Pulmonary artery endothelial cell (primary cell): ENCODE measurements at places on chromosomes 7 and 10.

DNA sequence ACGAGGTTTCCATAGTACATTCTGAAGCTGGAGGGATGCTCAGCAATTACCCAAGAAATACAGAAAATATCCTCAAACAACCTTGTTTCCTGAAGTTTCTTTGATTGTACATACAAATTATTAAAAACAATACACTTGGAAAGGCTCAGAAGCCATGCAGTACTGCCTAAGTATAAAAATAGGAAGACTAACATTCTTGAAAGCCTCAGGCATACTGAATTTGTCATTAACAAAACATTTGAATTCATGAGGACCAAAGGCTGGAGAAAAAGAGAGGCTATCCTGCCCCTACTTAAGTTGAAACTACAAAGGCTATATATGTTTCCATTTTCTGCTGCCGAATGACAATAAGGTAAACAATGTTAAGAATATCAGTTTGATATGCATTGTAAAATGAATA is 54.3 kb upstream of the SGCE start:
- DNase-seq, result no peak

DNA sequence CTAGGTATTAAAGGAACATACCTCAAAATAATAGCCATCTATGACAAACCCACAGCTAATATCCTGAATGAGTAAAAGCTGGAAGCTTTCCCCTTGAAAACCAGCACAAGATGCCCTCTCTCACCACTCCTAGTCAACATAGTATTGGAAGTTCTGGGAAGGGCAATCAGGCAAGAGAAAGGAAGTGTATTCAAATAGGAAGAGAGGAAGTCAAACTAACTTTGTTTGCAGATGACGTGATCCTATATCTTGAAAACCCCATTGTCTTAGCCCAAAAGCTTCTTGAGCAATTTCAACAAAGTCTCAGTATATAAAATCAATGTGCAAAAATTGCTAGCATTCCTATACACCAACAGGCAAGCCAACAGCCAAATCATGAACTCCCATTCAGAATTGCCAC is 131.3 kb downstream of the FANK1 start:
- no peak for DNase-seq

DNA sequence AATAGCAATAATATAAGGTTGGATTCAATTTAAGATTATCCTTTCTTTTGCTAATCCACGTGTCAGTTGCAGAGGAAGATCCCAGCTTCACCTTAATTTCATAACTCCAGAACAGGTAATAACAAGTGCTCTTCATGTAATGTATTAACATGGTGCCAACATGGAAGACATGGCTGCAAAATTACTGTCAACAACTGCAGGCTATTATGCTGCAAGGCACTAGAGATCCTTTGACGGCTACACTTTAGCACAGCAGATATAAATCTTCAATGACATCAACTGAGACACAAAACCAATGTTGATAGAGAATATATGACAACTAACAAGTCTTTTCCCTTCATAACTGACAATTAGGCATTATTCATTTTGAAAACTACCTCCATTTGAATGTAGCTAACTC is 96.1 kb downstream of the RNF133 start:
- no peak for DNase-seq

DNA sequence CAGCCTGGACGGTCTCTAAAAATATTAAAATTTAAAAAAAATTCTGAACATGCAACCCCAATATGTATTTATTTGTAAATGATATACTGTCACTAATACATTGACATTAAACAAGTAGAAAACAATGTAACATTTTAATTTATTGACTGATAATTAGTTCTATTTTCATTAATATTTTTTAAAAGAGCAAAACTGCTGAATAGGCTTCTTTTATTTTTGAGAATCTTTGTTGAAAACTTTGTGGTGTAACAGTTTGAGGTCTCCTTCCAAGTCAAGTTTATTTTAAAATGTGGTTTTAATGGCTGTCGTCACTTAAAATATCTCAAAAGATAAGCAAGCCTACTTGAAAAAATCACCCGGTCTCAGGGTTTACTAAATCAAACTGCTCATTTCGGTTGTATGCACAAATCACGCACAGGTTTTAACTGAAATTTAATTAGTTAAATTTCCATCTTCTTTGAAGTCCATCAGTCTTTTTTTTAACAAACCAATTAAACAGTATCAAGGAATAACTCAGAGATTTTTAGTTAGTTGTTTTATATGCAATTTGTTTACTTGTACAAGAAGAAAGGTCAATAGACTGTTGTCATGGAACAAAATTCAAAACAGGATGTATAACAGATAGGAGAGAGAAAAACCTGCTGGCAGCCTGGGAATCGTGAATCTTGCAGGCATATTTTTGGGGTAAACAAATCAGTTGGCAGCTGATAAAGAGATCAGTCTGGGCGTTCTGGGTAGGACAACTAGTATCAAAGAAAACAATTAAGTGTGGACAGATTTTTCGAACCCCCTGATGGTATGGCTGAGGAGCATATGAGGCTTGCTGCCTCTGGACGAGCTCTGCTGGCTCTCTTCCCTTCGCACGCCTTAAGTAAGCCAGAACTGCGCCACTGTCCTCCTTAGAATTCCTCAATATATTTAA is 9.7 kb upstream of the EDRF1 start:
- DNase-seq, result no peak

GRCh38 chr10:19918794-19919193 is 102.6 kb downstream of the PLXDC2 start:
- DNase-seq, result no peak

DNA sequence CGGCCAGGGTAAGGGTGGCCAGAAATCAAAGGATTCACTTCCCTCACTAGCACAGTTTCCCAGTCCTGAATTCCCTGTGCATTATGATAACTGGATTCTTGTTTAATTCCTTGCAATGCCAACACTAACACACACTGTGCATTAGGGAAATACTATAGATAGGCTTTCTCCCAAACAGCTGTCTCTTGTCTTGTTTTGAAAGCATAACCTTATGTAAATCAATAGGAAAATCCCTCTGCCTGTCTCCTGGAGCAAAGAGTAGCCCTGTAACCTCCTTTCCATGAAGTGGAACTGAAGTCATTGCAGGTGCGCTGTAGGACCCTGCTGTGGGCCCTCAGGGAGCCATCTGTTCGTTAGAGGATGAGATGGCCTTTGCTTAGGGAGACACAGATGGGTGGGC is 82.8 kb upstream of the FAM171A1 start:
- DNase-seq, result no peak

DNA sequence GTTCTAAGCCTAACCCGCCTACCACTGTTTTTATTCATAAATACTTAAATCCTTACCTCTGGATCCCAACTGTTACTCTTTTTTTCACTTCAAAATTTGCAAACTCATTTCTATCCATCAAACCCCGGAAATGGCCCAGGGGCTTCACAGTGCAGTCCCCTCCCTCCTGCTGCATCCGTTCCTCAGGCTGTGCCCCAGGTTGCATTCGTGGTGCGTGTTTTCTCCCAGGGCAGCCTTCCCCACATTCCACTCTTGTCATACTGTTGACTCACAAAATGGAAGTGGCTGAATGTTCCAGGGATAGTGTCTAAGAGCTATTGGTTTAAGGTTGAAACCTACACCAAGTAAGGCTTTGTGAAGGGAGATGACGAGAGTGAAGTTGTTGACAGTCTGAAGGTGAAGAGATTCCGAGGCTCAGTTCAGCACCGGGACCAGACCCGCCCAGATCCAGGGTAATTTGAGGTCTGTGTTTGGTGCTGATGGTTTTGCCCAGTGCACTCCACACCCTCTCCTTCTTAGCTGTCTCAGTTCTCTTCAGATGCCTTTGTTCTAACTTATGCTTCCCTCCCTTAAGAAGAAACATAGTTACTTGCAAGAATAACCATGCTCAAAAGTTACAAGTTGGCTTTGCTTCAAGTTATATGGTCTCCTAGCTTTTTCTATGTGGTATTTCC is 7.7 kb downstream of the INSIG1 start:
- DNase-seq, result no peak

GRCh38 chr10:100727808-100728207 is 17.6 kb upstream of the PAX2 start:
- DNase-seq, result no peak

GRCh38 chr7:40194745-40195144 is 59.9 kb downstream of the SUGCT start:
- no peak for DNase-seq

- DNase-seq, result no peak
These were observed 3.6 kb downstream of the ZEB1 start for GRCh38 chr10:31322647-31323046.

- DNase-seq, result no peak
These were observed 17.5 kb downstream of the HKDC1 start for GRCh38 chr10:69237528-69238159.

DNA sequence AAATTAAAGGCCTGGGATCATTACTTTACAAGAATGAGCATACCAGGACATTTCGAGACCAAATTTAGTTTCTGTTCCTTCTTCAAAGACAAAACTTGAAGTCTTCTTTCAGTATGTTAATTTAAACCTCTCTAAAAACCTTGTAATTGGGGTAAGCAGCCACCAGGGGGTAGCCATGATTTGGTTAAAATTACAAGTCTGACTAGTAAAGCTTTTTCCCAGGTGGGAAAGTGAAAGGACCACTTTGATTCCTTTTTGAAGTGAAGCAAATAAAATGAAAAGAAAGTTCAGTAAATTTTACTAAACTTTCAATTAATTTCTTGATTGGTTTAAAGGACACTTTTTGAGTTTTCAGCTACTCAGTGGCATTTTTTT is 294.3 kb downstream of the BBS9 start:
- DNase-seq, result no peak

- no peak for DNase-seq
These were observed 29.1 kb downstream of the NUDCD3 start for GRCh38 chr7:44461387-44461786.

DNA sequence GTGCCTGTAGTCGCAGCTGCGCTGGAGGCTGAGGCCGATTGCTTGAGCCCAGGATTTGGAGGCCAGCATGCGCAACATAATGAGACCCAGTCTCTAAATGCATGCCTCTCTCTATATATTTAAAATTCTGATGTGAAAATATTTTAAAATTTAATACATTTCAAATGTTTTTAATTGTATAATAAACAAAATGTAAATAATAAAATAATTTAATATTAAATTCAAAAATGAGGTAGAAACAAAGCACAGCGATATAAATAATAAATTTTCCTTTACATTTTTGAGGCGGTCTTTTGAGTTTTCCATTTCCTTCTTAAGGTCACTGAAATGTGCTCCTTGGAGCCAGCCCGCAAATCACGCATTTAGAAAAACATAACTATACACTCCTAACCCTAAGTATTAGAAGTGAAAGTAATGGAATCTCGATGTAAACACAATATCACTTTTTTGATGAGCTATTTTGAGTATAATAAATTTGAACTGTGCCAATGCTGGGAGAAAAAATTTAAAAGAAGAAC is 523 bp upstream of the CDK1 start:
- DNase-seq, result no peak

- no peak for DNase-seq
These were observed 45.2 kb upstream of the NUB1 start for GRCh38 chr7:151296202-151296992.

DNA sequence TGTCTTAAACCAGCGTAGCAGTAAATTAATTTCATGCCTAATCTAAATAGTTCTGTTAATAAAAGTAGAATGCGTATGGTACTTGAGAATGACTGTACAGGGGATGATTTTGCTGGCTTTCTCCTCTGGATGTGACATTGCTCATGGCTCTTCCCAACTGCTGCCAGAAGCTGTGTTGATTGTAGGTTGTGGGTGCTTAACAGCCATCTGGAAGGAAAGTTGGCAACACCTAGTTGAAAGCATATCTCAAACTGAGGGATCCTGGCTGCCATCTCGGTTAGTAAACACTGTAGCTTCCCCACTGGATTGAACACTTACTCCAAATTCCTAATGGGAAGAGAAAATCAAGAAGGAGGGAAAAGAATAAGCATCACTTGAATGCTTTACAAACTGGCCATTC is 130.9 kb downstream of the NXPH1 start:
- DNase-seq, result no peak

- DNase-seq, result no peak
These were observed 302 bp upstream of the EN2 start for GRCh38 chr7:155457544-155458110.

DNA sequence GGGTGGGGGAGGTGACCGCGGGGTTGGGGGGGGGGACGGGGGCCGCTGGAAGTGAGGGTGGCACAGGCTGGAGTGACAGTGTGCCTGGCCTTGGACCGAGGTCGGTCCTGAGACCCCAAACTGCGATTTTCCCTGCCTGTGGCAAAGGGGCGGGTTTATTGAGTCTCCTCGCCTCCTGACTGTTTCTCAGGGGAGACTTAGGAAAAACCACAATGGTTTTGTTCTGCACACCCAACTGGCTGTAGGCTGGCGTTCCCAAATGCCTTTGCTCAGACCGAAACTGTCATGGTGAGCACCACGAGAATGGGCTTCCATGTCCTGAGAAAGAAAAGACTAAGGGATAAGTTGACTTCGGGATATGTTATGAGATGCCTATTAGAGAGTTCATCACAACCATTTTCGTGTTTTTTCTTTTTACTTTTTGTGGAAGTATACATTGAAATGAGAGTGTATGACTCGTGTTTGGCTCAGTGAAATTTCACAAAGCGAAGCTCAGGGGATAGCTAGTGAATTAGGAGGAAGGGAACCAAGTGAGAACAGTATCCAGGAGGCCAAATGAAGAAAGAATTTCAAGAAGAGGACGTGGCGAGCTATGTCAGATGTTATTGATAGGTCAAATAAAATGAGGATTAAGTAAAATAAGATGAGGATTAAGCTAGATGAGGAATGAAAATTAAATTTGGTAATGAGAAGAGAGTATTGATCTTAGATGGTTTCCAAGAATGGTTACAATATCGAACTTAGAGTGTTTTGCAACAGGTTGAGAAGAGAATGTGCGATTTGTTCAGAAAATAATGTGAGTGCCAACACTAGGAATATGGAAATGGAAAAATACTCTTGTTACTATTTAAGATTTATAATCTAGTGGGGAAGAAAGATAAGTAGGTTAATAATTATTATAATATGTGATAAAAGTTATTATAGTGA is 918 bp downstream of the NET1 start:
- DNase-seq, result no peak

DNA sequence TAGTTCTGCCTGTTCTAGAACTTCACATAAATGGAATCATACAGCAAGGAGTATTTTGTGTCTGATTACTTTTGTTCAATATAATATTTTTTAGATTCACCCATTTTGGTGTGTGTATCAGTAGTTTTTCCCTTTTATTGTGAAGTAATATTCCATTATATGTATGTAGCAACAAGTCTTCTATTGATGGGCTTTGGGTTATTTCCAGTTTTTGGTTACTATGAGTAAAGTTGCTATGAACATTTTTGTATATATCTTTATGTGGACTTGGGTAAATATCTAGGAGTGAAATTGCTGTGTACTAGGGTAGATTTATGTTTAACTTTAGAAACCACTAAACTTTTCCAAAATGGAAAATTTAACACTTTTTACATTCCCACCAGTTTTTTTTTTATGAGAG is 35.7 kb downstream of the ADK start:
- no peak for DNase-seq

DNA sequence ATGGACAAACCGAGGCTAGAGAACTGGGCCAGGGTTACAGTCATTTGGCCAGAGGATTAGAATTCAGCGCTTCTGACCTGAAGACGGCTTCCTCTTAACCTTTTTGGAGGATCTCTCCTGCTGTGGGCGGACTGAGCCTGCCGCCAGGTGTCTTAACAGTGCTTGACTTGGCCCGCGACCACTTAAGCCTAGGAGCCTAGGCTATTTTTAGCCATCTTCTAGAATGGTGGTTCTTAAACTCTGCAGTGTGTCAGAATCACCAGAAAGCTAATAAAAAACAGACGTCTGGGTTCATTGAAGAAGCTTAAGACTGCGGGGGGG is 722 bp downstream of the MDH2 start:
- DNase-seq, result no peak
